ENCODE measurements at places on chromosomes 5 and 9. TPM values are rescaled to one million over a fixed set of nuclear protein-coding genes. Genes with fewer than 3 reads are reported as not detected.

DNA sequence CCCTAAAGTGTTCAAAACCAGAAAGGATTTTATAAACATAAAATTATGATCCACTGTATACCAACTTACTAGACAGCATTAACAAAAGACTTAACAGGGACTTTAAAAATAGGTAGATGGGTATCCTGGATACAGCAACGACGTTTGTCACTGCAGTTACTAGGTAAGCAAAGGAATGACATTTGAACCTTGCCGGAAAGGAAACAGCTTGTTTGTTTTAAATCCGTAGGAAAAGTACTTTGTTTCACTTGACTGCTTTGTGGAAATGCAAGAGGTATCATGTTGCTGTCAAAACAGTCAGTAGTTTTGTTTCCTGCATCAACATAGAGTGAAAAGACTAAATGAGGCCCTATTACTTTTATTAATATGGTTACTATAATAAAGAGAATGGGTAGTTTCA lies 122.9 kb downstream of the CDC42SE2 start:
- ATAC-seq, result no peak

CYSRT1 gene
- total RNA-seq, result 156 TPM

GPX8 gene
- 6.3 TPM for total RNA-seq

ADAMTSL1 gene
- 1.5 TPM for total RNA-seq

SPATA6L gene
- 3.1 TPM for total RNA-seq

GRCh38 chr5:9516591-9516990 lies 29.3 kb downstream of the SEMA5A start:
- no peak for ATAC-seq

- ATAC-seq, result no peak
These were observed 265.2 kb downstream of the TMEM38B start for GRCh38 chr9:105959531-105959930.

- no peak for ATAC-seq
These were observed 133.0 kb downstream of the CDH18 start for GRCh38 chr5:19855031-19855430.

DNA sequence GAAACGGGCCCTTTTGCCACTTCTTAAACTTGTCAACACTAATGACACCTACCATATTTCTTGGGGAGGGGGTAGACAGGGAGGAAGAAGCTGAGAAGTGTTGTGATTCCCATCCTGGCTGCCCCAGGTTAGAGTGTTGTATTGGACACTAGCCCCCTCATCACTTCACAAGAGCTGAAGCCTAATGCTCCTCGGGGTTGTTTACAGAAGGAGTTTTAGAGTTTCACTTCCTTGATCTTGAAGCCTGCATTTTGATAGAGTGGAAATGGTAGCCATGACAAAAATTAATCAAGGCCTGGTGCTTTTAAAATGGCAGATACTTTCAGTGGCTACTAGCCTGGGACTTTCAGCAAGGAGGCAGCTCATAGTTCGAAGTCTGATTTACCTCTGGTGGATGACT lies 11.0 kb upstream of the FAM120AOS start:
- ATAC-seq, result no peak

Data from esophagus mucosa (tissue), 1 donor.